ENCODE measurements at places on chromosomes 3 and 15.
A peak's percentile ranks its signal among the peaks of the same experiment; 100 is the strongest.

DNA sequence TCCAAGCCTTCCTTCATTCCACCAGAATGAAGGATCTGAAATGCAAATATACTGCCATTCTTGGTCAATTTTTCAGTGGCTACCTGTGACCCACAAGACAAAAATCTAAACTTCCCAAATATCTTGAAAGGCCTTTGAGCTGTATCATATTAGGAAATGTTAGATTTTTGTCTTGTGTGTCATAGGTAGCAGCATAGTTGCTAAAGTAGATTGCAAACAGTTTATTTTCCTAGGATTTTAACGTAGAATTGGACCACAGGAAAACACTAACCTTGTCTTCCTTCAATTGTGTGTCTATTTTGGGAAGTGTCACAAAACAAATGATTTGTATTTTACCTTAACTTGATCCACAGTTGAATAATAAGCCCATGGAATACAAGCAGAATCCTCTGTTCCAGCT lies 42.4 kb downstream of the CP start:
- no peak for DNase-seq

- no peak for DNase-seq
Observed at GRCh38 chr3:106036696-106037095, 167.9 kb upstream of the CBLB start.

GRCh38 chr3:24680214-24680967 lies 185.7 kb upstream of the THRB start:
- DNase-seq = peak; percentile 63

- DNase-seq = no peak
Observed at GRCh38 chr15:40660686-40661085, 34.3 kb upstream of the RAD51 start.

- peak; percentile 41 for DNase-seq
Observed at GRCh38 chr3:105686278-105686897, 182.4 kb downstream of the CBLB start.

- DNase-seq = no peak
Observed at GRCh38 chr3:90132197-90132596, 1024.8 kb downstream of the EPHA3 start.

DNA sequence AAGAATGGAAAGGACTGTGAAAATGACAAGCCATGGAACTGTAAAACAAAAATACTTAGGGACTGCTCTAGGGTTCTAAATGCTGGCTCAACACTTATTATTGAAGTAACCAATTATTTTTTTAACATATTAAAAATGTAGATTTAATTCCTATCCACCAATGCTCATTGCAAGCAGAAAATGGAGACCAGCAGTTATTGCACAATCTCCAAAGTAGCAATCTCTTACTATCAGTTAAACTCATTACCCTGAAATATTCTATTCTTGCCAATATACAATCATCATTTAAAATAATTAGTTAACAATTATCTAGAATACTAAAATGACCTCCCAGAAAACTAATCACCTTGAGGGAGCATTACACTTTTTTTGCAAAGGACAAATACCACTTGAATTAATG lies 499.8 kb downstream of the NAALADL2 start:
- no peak for DNase-seq

GRCh38 chr3:108450444-108450843 lies 60.0 kb downstream of the MYH15 start:
- no peak for DNase-seq

DNA sequence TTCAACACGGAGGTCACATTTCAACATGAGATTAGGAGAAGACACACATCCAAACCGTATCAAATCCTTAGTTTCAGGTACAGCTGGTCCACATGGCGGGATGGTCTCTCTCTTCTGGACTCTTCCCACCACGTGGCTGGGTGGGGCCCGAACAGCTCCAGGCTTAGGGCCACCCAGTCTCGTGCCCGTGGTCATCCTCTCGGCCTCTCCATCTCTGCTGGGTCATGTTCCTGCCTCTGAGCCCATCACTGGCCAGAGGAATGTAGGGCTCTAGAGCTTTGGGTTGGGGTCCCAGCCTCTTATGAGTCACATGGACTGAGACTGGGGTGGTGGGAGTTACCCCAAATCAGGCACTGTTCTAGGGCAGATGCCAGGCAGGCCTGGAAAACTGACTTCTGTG lies 12.2 kb downstream of the SYNM start:
- DNase-seq = no peak

GRCh38 chr15:97652041-97652440 lies 308.5 kb upstream of the ARRDC4 start:
- DNase-seq = no peak

DNA sequence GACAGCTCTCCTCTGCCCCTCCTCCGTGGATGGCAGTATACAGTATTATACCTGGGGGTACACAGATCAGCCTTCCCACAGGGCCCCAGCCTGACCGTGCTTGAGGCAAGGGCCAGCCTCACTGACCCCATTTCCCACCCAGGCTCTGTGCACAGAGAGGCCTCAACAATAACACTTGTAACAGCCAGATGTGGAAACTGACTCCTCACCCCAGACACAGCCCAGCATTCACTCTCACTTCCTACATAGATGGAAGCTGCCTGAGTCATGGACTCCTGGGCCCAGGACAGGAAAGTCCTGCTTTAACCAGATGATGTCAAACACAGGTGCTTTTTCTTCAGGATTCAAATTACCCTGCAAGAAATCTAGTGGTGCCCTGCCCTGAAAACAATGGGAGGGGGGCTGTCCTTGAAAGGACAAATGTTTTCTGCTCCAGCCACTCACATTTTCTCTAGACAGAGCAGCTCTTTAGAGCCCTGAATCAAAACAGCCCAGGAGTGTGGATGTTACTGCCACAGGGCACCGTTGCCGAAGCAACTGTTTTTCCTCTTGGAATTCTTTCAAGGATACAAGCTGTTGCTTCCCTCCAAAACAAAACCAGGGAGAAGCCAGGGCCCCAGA lies 16.4 kb downstream of the CCDC12 start:
- DNase-seq = no peak

GRCh38 chr15:40240619-40241221 lies 1.9 kb downstream of the PAK6 start:
- DNase-seq = no peak

DNA sequence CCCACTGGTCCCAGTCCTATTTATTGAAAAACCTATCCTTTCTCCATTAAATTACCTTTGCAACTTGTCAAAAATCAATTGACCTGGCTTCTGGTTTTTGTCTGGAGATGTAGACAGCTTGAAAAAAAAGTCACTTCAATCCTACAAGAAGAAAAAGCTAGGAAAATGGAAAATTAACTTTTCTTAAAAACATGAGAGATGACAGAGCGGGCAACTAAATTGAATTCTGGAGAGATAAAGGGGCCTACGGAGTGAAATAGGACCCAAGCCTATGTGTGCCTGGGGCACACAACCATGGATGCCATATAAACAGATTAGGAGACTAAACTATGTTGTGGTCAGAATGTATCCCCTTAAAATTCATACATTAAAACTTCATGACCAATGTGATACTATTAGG lies 363.3 kb upstream of the SLCO3A1 start:
- no peak for DNase-seq

DNA sequence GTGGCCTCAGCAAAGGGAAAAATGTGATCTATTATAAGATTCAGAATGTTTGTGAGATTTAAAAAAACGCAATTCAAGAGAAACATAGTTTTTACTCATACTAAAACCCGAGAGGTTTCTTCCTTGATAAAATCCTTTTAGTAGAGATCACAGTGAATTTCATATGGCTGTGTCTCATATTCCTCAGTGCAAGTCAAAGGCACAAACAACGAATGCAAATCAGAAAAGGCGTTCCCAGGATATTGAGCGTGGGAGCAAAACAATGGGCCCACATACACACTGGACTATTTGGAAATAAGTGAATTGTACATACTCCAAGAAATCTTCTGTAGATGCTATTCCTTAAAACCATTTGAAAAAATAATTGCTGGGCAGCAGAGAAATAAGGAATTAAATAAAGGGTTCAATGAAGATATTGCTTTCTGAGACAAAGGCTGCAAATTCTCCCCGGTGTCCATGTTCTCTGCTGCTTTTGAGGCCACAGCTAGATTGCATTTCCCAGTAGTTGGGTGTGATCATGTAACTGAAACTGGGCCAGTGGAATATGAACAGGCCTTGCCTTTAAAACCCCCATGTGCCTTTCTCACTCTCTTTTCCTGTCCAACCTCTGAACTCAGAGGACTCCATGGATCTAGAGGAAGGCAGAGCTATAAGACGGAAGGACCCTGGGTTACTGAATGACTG lies 144.6 kb upstream of the TBL1XR1 start:
- DNase-seq = no peak

DNA sequence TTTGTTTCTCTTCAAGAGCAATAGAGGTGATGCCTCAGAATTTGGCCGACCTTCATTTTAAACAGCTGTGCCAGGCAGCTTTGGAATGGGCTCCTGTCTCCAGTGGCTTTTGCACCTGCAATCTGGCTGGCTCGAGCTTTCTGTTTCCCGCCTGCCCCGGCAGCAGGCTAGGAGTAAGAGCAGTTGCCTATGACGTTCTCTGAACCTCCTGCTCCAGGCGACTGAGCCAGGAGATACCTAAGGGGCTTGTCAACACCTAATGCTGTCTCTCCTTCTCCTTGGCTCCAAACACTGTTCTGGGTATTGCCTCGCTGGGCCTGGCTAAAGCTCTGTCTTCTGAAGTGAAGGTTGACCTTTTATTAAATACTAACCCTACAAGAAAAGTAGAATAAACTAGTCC lies 229.9 kb downstream of the LRRN1 start:
- no peak for DNase-seq

DNA sequence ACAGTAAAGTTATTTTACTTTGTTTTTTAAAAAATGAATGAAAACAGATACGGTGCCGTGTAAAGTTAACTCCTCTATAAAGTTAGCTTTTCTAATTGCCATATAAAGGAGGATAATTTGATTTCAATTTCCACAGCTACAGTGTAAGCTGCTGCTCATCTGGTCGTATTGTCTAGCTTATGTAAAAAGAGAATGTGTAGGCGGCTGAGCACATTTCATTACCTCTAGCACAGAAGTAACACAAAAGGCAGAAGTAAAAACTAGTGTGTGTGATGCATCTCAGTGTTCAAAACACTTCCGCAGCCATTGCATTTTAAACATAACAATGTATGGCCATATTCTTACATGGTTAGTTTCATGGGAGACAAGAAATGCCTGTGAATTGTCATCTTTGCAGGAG lies 105.0 kb upstream of the P2RY1 start:
- DNase-seq = no peak

GRCh38 chr3:126541628-126542339 lies 16.9 kb downstream of the C3orf22 start:
- DNase-seq = no peak

DNA sequence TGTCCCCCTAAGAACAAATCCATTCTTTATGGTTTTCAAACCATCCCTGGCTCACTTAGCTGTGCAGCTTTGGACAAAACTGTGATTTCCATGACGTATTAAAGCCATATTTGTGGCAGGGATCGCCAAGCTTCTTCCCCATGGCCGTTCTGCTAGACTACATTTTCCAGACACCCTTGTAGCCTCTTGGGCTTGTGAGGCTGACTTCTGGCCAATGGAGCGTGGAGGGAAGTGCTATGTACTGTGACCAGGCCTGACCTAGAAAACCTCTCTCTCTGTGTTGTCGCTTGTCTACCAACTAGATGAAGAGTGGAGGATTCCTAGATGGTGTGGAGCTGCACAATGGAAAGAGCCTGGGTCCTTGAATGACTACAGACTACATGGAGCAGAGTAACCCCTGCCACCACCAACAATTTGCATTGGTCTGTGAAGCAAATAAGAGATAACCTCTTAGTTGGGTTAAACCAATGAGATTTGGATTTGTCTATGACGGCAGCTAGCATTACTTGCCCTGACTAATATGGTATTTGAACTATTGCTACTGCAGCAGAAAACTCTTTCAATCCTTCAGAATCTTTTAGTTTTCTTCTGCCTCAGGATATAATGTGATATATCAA lies 22.1 kb upstream of the MGLL start:
- DNase-seq = no peak

- no peak for DNase-seq
Observed at GRCh38 chr3:61844346-61844745, 283.0 kb downstream of the PTPRG start.

- no peak for DNase-seq
Observed at GRCh38 chr15:80182611-80183261, 29.9 kb downstream of the FAH start.
